ENCODE measurements at places on chromosomes 7 and 10. TPM values are rescaled to one million over a fixed set of nuclear protein-coding genes. Genes with fewer than 3 reads are reported as not detected.

The CPN1 gene
- polyA plus RNA-seq = not detected

The PNLIP gene
- not detected for polyA plus RNA-seq

The SLC26A5 gene
- polyA plus RNA-seq = 0.07 TPM

The INSYN2A gene
- 0.02 TPM for polyA plus RNA-seq

The CPA1 gene
- polyA plus RNA-seq = 0.36 TPM

The MAT1A gene
- 0.11 TPM for polyA plus RNA-seq

The SCART1 gene
- 0.29 TPM for polyA plus RNA-seq

The IQUB gene
- polyA plus RNA-seq = 0.07 TPM

The BAIAP2L1 gene
- 2.1 TPM for polyA plus RNA-seq

The GLI3 gene
- 0.50 TPM for polyA plus RNA-seq

The COPG2 gene
- polyA plus RNA-seq = 9.4 TPM

The PLEKHS1 gene
- not detected for polyA plus RNA-seq

The FEZF1 gene
- polyA plus RNA-seq = not detected

The HIPK2 gene
- polyA plus RNA-seq = 72.1 TPM

The IL2RA gene
- polyA plus RNA-seq = 0.18 TPM

The PON1 gene
- not detected for polyA plus RNA-seq

The DENND2A gene
- 8.7 TPM for polyA plus RNA-seq

The MICALL2 gene
- 13.0 TPM for polyA plus RNA-seq

The VGF gene
- polyA plus RNA-seq = 0.07 TPM

The WBP1L gene
- 19.1 TPM for polyA plus RNA-seq

The NRCAM gene
- 1.3 TPM for polyA plus RNA-seq

The CALCR gene
- polyA plus RNA-seq = 0.02 TPM

The AMZ1 gene
- polyA plus RNA-seq = 0.36 TPM

The CEP55 gene
- 0.11 TPM for polyA plus RNA-seq

The TNS3 gene
- polyA plus RNA-seq = 19.7 TPM

The PTF1A gene
- not detected for polyA plus RNA-seq

The VENTX gene
- polyA plus RNA-seq = 0.48 TPM

The PNLIPRP2 gene
- polyA plus RNA-seq = not detected

All from right cardiac atrium (tissue), 5 donors.